Activated CD4-positive, alpha-beta T cell treated with anti-CD3 and anti-CD28 coated beads, Interleukin-2, amount 10 ng/mL, durations not matched to agents 7 days and 5 days (primary cell): ENCODE measurements at places on chromosomes 12 and 14. TPM values are rescaled to one million over a fixed set of nuclear protein-coding genes. Genes with fewer than 3 reads are reported as not detected.

The OR6C2 gene
- total RNA-seq: not detected

DNA sequence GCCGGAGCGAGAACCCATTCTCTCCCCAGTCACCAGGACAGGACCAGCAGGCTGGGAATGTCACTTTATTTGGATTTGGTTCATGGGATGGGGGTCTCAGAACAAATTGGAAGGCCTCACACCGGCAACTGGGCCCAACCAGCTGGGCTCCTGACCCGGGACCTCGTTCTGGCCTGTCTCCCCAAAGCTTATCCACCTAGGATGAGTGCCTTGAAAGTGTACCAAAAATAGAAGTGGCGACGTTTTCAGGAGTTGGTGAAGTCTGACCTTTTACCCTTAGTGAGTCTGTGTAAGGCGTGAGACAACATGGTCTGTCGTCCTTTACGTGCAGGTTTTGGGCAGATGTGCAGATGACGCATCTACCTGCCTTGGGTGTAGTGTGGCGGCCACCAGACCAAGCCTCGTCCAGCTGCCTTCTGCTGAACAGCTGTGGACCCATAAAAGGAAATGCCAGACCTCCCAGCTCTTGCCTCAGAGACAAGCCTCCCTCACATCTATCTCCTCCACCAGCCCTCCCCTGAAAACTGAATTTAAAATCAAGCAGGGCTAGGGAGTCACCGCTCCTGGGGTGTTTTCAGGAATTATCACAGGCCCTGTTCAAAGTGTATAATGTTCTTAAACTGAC is 36.6 kb upstream of the CLMN start:
- H3K4me1 ChIP-seq: no peaks in the 10 kb centered on the region
- H3K4me3 ChIP-seq: no peak overlapping the region
- DNase-seq: no peak
- H3K27ac ChIP-seq: no peak overlapping the region

- DNase-seq: no peak
- peaks cover 41% of the 10 kb centered on the region for H3K4me1 ChIP-seq
- H3K36me3 ChIP-seq: peaks cover 66% of the 10 kb centered on the region
Observed at GRCh38 chr14:100067481-100067880, 2.3 kb downstream of the EVL start.

GRCh38 chr14:64806202-64806861 is 73.4 kb downstream of the SPTB start:
- H3K36me3 ChIP-seq: no peaks in the 10 kb centered on the region
- no peaks in the 10 kb centered on the region for H3K4me1 ChIP-seq
- DNase-seq: no peak
- no peak overlapping the region for H3K4me3 ChIP-seq
- H3K27ac ChIP-seq: no peak overlapping the region

DNA sequence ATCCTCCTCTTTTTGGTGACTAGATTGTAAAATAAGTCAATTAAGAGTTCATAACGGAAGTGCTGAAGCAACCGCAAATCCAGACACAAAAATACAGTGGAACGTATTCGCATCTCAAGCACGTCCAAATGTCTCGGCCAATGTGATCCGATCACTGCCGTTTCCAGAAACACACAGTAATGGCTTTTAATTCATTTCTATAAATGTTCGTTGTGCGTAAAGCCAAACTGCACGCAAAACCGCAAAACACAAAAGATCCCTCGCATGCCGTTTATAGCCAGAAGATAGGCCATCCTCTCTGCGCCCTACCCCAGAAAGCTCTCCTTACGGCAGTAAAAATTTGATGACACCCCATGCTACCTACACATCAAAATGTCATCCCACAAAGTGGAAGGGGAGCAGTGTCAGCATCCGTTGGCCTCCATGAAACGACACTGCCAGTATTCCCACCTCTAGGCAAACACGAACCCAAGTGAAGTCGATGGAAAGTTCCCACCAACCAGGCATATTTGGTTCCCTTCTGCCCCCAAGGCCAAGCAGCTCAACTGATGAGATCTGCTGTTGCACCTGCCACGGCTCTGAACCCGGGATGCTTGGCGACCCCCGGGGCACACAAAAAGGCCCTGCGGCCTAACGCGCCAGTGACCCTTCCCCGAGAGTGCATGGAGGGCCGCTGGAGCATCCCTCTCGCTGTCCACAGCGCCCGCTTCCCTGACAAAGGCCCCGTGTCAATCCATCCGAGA is 1.4 kb downstream of the HECTD4 start:
- peak overlapping the region; percentile 93 for H3K4me3 ChIP-seq
- no peak for DNase-seq
- H3K4me1 ChIP-seq: peaks cover 24% of the 10 kb centered on the region
- H3K36me3 ChIP-seq: peaks cover 4% of the 10 kb centered on the region
